ENCODE measurements at places on chromosomes 1 and 21.

GRCh38 chr1:46690931-46691421 is 19.3 kb downstream of the TEX38 start:
- no peak for DNase-seq

DNA sequence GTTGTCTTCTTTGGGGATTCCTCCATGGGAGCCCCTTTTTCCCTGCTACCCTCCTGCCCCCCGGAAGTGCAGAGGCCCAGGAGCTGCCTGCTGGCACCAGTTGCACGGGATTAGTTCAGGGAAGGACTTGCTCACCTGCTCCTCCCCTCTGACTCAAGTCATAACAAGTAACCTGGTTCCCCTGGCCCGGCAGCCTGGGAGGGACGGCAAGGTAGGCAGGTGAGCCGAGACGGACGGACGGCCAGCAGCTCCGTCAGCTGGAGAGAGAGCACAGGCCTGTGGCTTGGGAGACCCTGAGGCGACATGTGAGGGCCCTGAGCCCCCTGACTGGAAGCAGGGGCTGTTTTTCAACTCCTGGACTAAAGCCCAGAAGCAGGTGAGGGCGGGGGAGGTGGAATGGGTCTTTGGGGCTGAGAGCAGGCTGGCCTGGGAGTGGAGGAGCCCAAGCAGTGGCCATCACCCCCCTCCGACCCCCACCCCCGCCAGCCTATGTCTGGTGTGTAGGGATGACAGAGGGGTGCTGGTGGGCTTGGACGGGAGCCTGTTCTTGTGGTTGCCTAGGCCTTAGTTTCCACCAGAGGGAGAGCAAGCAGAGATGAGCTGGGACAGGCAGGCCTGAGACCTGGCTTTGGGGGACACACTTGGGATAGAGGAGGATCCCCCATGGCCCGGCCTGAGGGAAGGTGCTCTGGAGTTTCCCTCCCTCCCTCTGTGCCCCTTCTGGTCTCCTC is at the start of gene INAVA:
Gene INAVA (plus strand): TSS at position 189 of the 731 bp plus-strand sequence. CDS start 3,501 bp downstream, outside the sequence.
- DNase-seq: no peak

GRCh38 chr1:214186103-214186824 is 94.7 kb upstream of the SMYD2 start:
- DNase-seq: no peak

DNA sequence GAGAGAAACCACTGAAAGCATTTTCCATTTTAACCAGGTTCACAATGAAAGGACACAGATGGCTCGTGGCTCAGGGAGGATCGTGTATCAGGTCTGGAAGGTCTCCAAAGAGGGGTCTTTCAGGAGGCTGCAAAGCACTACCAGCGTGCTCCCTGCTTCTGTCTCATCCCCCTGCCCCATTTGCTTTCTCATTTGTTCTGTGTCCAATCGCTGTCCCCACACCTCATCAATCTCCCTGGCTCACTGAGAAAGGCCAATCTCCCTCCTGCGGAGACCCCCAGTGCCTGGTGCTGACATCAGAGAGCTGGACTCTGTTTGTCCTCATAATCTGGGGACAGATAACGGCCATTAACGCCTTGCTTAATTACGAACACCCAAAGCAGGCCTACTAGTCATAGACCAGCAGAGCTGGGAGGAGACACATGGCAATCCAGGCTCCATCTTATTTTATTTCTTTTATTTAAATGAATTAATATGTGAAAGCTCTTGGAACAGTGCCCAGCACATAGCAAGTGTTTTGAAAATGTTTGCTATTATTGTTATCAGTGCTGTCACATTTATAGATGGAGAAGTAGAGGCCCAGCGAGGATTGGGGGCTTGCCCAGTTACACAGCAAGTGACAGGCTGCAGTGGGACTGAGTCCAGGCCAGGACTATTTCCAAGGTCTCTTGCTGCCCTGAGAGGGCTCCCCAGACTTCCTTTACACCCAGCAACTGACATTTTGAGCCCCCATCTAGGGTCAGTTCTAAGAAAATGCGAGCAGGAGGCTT is 341.0 kb upstream of the USP24 start:
- DNase-seq: no peak

DNA sequence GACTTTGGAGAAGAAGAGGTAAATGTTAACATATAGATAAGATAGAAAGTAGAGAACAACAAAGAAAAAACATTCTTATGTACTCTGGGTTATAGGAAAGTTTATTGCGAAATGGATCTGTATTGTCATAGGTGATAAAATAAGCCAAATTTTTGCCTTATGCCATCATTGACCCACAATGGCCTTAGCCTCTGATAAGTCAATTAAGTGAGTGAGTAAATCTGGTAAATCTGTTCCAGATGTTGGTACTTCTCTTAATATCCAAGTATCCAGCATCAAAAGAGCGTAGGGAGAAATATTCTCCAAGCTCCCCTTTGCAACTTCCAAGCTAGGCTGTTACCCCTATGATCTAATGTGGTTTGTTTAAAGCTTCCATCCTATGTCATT is 38.3 kb upstream of the CLCA4 start:
- no peak for DNase-seq

DNA sequence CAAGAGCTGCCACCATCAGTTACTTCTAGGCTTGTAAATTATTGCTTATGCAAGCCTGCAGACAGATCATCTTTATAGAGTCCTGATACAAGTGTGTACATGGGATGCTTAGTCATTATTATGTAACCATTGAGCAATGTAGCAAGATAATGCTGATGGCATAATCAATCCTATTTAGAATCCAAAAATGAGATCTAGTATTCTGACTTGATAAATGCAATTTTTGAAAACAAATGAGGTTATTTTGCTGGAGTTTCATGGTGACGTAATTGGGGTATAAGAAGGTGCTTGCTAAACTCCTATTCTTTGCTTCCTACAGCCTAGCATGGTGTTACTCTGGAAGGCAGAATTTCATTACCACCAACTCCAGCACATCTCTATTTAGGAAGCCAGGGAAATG is 801.7 kb upstream of the PRMT6 start:
- DNase-seq: no peak

DNA sequence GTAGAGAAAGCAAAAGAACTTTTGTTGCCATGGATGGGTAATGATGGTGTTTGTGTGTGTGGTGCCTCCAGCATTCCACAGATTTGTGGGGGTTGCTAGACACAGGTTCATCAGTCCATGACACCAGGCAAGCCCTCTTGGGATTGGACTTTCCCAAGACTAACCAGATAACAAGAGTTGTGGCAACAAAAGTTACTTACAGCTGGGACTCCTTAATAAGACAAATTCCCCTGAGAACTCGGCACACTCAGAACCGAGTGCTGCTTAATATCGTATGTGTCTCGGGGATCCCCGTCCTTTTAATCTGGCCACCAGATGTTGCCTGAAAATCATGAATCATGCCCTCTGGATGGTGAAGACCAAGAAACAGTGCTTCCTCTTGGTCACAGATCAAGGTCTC is 193.3 kb downstream of the AJAP1 start:
- DNase-seq: no peak

DNA sequence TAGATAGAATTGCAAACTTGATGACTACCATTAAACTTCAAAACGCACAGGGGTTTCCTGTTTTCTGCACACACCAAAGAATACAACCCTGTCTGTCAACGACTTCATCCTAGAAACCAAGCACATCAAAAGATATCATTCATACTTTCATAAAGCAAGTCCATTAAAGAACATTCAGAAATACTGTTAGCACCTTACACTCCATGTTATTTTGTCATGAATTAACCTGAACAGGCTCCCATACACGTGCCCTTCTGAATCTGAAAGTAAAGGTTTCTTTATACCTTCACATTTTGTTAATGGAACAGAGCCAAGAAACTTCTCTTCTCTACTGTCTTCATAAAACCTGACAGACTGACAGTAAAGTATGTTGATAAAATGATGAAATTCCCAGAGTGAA is 46.1 kb downstream of the PUM1 start:
- DNase-seq: no peak

- no peak for DNase-seq
These were observed 62.6 kb upstream of the ACOT11 start for GRCh38 chr1:54485416-54485815.

DNA sequence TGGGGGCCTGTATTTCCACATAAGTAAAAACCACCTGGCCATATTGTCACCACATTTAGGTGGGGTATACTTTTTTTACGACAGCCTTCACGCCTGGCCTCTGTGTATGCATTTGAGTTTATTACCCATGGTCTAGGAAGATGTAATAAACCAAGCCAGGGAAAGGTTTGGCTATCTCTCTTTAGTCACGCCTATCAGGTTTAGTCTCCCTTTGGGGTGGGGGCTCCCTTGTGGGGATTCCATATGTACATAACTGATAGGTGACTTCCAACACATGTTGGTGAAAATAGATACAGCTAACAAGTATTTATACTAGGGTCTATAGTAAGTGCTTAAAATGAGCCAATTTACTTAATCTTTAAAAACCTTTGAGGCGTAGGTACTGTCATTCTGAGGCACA is 4.2 kb downstream of the YBX1 start:
- no peak for DNase-seq

GRCh38 chr21:37665230-37666024 is 250.8 kb downstream of the KCNJ6 start:
- DNase-seq: no peak

DNA sequence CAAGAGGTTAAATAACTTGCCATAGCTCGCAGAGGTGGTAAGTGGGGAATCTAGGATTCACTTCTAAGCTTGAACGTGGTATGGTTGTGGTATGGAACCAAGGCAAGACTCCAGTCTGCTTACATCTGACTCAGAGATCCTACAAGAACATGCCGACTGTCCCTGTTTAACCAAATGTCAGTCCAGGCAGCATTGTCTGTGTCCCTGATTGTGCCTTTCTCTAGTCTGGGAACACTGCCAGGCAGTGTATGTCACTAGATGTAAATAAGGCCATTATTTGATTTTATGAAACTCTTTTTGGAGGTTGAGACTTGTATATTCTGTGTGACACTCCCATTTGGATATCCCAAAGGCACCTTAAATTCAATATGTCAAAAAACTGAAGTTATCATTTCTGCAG is 96.0 kb downstream of the NOS1AP start:
- peak; percentile 79 for DNase-seq

- peak; percentile 94 for DNase-seq
These were observed 44.0 kb upstream of the TARDBP start for GRCh38 chr1:10968411-10968826.

DNA sequence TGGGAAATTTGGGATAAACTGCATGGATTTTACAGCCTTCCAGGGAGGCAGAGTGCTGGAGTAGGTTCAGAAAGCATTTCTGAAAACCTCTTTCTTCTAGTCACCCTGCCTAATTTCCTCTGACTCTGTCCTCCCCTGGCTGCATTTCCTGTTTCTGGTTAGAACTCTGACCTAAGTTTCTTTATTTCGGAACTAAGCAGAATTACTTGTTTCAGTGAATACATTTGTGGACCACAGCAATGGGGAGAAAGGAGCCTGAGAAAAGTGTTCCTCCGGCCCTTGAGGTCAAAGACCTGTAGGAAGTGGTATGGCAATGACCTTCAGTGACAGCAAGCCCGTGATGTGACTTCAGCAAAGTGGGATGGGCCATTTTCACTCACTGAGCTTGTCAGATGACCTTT is 173.4 kb upstream of the RUNX1 start:
- DNase-seq: no peak

DNA sequence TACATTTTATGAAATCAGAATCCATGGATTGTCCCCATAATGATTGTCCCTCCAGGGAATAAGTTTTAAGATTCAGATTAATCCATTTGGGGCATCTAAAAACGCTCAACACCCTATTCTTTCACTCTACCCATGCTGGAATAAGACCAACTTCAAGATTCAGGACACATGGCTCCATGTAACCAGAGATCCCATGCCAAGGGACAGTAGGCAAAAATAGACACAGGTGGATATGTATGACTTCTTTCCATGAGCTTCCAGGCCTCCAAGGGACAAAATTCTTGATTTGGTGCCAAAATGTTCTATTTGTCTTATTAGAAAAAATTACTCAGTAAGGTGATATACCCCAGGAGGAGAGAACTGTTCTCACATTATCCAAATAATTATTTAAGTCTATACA is 178.8 kb downstream of the NRIP1 start:
- no peak for DNase-seq

DNA sequence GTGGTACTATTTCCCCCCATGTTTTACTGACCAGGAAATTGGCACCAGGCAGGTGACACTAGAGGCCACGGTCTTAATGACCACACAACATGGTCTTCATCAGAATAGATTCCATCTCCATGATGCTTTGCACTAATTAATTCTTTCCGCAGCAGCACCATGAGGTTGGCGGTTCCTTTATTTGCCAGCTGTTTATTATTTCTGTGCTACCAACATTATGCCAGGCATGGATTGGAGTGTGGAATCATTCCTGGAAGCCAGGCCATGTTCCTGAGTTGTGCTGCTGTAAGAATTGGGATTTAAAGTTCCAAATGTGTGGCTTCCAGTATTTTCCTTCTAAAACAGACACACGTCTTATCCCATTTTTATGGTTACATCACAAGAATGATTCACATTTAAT is 107.8 kb downstream of the NFIA start:
- DNase-seq: no peak

DNA sequence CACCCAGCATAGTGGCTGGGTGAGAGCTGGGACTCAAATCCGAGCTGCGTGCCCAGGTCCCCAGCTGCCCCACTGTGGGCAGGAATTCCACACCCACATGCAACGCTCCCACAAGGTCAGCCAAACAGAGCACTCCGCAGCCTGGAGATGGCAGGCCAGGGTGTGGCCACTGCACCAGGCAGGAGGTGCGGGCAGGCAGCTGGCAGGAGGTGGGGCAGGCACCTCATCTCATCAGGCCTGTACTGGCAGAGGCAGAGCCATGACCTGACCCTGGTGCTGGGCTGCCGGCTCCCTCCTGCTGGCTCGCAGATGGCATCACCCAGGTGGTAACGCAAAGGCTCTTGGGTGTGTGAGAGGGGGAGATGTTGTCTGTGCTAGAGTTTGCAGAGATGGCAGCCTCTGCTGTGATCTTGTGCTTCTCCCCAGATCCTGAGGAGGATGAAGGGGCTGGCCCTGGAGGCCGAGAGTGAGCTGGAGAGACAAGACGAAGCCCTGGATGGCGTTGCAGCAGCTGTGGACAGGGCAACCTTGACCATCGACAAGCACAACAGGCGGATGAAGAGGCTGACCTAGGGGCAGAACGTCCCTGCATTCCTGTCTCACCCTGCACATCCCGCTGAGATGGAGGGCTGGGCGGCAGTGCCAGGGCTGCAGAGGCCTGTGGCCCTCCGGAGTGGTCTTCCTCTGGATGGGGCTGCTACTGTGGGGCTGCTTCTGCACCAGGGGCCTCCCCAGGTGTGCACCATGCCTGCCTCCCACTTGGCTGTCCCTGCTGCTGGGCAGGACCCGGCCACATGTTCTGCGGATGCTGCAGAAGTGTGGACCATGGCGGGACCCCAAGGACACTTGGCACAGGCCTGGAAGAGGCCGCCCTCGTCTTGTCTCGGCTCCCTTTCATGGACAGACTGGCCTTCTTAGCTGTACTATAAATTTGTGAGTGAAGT is 35.1 kb upstream of the PRSS38 start:
- DNase-seq: no peak

DNA sequence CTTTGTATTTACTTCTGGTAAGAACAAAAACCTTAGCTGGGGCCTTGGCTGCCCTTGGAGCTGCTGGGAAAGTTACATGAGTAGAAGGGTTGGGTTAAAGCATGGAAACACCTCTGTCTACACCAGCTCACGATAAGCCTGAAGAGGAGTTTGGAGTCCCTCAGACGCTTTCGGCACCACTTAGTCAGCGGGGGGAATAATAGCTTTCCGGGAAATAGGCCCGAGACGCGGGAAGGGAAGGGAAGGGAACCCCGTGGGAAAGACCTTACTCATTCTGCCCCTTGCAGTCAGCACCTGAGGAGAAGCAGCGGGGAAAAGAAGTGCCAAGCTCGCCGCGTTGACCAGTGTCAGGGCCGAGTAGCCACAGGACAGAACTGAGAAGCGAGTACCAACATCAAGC is 66.4 kb upstream of the PDE9A start:
- DNase-seq: no peak
